ENCODE measurements at places on chromosomes 3 and 15.

GRCh38 chr15:86082619-86083380 lies 3.1 kb downstream of the AGBL1 start:
- no peak for DNase-seq

DNA sequence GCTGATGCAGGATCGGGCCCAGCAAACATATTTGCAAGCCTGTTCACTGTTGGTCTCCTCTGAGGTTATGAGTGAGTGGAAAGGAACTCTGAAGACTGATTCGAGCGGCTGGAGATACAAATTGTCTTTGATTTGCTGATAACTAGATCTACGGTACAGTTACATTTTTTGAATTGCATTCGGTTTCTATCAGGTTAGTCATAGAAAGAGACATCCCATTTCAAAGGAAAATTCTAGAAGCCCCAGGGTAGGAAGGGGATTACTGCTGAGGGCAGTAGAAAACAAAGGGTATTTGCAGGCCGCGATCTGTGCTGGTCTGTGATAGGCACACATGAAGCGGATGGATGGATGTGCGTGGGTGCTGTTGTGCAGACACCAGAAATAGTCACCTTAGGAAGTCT lies 228.4 kb downstream of the ITPR1 start:
- no peak for DNase-seq

GRCh38 chr3:128922804-128923459 lies 43.5 kb downstream of the ACAD9 start:
- no peak for DNase-seq

GRCh38 chr3:189430166-189430565 lies 201.0 kb upstream of the TP63 start:
- DNase-seq, result no peak

GRCh38 chr3:34264337-34265041 lies 466.1 kb downstream of the PDCD6IP start:
- DNase-seq, result no peak

DNA sequence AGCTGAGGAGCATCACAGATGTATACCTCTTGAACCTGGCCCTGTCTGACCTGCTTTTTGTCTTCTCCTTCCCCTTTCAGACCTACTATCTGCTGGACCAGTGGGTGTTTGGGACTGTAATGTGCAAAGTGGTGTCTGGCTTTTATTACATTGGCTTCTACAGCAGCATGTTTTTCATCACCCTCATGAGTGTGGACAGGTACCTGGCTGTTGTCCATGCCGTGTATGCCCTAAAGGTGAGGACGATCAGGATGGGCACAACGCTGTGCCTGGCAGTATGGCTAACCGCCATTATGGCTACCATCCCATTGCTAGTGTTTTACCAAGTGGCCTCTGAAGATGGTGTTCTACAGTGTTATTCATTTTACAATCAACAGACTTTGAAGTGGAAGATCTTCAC lies 3.0 kb downstream of the CCR8 start:
- DNase-seq, result no peak

- no peak for DNase-seq
Measured at GRCh38 chr3:28936154-28936553, 344.7 kb upstream of the RBMS3 start.

- DNase-seq, result no peak
Measured at GRCh38 chr3:121592856-121593702, at the start of gene FBXO40. Gene FBXO40, plus strand, starts transcription at chr3:121593379. Its CDS starts 27,197 bp downstream, at chr3:121620576.

DNA sequence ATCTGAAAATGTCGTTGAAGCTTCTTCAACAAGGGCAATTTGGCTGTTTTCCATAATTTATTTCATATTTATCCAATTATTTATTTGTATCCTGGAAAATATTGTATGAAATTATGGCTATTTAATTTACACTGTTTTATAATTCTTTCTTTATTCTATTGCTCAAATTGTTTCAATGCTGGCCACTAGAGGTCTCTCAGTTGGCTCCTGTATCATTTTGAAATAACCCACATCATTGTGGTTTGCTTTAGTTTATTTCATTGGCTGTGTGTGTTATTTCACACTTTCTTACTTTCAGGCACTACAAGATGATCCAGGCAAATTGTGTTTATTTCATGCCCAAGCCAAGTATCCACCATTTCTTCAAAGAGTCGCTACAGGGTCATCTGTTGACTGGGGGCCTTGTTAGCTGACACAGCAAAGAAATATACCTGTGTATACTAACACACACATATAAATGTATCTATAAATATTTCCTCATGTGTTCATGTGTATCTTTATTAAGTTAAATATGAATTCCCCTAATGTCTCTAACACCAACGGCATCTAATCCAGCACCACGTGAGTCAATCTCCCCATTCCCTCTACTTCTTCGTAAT lies 86.2 kb downstream of the NPAP1 start:
- no peak for DNase-seq

- no peak for DNase-seq
Measured at GRCh38 chr15:70602834-70603560, 160.4 kb downstream of the UACA start.

GRCh38 chr15:100330221-100330620 lies 11.6 kb downstream of the ADAMTS17 start:
- no peak for DNase-seq

DNA sequence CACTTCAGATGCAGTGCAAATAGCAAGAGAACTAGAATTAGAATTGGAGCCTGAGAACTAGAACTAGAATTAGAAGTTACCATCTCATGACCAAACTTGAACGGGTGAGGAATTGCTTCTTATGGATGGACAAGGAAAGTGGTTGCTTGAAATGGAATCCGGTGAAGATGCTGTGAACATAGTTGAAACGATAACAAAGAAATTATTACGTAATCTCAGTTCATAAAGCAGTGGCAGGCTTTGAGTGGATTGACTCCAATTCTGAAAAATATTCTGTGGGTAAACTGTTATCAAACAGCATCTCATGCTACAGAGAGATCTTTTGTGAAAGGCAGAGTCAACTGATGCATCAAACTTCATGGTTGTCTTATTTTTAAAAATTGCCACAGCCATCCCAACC lies 48.0 kb upstream of the GSK3B start:
- DNase-seq, result no peak

GRCh38 chr15:65918357-65918920 lies 49.1 kb downstream of the RAB11A start:
- no peak for DNase-seq

GRCh38 chr15:36218991-36219390 lies 360.4 kb upstream of the CDIN1 start:
- DNase-seq, result no peak

DNA sequence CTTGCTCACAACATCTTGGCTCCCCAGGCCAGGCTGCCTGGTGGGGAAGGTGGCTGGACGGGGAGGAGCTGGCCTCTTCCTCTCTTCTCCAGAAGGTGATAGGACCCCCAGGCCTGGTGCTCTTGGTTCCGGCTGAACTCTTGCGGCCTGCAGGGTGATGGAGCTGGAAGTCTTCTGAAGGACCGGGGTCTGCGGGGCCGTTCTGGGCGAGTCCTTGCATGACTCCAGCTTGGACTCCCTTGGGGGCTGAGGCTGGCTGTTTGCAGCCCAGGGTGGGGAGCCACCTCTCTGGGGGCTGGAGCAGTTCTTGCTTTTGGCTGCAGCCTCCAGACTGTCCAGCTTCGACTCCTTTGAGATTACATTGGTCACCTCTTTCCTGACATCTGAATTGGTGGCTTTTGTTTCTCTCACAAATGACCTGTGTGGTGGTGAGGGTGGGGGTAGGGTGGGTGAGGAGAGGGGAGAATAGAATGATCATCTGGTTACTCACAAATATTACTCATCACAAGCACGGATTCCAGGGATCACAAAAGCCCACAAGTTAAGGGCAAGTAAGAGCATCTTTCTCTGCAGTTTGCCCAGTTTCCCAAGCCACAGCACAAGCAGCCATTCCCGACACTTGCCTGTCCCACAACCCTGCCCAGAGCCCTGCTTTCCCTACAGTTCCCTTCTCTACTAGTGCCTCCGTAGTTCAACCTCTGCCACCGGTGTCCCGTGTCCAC lies 149.1 kb upstream of the HACD2 start:
- no peak for DNase-seq

DNA sequence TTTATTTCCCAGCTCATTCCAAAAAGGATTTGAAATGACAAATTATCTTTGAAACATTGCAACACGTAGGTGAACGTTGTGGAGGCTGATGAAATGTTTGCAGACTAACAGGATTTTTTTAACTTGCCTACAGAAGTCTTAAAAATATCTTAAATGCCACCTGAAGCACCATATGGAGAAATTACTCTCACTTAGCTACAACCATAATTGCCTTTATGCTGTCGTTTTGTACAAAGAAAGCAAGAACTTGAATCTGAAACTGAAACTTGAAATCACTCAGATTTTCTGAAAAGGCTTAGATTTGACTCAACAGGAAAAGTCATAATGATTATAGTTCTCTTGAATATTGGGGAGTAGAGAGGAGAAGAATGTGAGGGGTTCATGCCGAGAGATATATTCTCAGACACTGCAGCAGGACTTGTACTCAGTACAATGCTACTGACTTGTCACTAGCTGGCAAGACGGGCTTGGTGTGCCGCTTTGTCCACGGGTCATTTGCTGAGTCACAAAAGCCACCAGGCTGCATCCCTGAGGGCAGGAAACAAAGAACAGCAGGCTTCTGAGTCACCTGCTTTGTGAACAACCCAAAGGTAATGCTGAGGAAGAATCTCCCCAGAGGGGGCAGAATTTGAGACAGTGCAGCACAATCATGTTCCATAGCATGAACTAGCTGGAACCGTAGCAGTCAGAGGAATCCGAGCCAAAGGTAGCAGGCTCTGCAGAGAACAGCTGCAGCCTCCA lies 7.1 kb upstream of the FMN1 start:
- peak; percentile 35 for DNase-seq

- no peak for DNase-seq
Measured at GRCh38 chr15:67089217-67090193, 24.1 kb downstream of the SMAD3 start.

GRCh38 chr15:97143592-97144376 lies 813.3 kb downstream of the NR2F2 start:
- DNase-seq, result no peak

DNA sequence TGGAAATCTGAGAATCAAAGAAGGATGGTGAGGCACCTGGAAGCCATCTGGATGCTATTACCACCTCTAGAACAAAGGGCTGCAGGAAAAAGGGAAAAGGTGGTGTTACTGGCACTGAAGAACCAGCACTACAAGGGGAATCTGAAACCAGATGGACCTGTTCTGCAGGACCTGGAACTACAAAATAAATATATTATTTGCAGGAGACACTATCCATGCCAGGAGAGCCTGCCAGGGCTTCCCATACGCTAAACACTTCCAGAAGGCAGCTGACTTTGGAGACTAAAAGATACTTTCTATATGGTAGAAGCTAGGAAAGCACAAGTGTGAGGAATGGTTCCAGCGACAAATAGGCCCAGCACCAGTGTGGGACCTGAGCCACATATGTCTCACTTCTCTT lies 83.4 kb upstream of the POU1F1 start:
- no peak for DNase-seq

DNA sequence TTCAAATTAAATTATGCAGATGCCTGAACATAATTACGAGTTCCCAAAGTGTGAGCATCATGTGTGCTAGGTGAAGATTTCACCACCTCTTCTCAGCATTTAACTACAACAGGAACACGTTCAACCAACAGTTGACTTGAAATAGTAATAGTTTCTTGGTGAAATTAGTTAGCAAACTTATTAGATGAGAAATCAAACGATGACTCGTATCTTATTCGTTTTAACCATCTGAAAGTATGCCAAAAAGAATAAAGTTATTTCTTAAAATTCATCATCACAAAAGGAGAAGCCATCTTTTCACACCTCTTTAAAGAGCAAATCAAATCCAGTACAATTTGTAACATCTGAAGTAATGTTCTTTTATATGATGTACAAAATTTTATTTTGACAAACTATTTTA lies 2.3 kb downstream of the BNC1 start:
- DNase-seq, result no peak

GRCh38 chr3:135192929-135193328 lies 397.9 kb downstream of the EPHB1 start:
- no peak for DNase-seq

DNA sequence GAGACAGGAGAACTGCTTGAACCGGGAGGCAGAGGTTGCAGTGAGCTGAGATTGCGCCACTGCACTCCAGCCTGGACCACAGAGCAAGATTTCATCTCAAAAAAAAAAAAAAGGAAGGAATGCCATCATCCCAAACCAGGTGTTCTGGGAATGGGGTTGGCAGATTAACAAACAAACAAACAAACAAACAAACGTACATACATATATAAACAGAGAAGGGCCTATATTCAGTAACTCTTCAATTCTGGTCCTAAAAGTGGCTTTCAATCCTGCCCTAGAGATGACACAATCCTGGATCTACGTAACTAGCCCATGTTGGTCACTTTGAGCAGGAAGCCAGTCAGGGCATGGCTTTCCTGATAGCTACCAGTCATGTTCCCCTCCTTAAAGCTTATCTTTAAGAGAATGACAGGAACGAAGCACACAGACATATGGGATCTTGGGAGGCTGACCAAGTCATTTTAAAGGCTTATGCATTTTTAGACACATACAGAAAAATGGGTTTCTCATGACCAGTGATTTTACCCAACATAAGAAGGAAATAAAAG lies 29.9 kb upstream of the RAB11A start:
- no peak for DNase-seq

DNA sequence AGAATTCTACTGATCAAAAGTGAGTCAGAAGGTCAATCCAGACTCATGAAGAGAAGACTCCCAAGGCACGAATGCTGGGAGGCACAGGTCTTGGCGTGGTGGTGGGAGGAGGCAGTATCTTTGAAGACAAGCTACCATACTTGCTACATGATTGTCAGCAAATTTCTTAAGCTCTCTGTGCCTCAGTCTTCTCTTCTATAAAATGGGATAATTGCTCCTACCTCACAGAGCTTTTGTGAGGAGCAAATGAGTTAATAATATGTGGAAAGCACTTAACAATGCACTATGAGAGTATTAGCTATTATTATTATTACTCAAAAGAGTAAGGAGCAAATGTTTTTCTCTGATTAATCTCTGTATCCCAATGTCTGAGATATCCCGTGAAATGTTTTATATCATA lies 36.2 kb downstream of the EHD4 start:
- no peak for DNase-seq

GRCh38 chr3:167859610-167860009 lies 124.1 kb downstream of the SERPINI1 start:
- no peak for DNase-seq

DNA sequence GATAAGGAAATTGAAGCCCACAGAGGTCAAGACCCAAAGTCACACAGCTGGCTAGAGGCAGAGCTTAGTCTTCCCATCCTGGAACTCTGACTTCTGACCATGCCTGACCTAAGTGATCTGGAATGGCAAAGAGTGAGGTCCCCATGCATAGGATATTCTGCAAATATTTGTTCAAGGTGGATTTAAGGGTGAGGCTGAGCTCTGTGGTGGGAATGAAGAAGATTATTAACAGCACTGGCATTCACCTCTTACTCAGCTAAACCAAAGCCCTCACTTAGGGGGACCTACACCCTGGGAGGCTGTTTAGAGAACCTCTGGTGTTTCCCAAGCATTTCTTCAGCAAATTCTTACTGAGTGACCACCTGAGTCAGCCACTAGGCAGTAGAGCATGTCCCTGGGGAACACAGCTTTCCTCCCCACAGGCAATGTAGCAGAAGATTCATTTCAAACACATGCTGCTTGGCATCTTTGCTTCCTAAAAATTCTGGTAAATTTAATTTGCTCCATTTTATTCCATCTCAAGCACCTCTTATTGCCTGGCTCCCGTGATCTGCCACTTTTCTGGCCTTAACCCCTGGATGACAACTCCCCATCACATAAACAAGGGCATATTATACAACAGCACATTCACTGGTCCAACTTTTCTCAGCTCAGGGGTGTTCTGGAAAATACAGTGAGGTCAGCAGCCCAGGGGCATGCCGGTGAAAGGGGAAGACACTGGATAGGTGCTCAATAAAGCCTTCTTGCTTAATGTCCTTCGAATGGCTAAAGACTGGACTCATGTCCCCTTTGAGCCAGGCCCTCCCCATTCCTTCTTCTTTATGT lies 176.0 kb downstream of the ABHD5 start:
- DNase-seq, result no peak

- DNase-seq, result no peak
Measured at GRCh38 chr3:25257026-25257425, 171.0 kb upstream of the RARB start.
